ENCODE measurements at places on chromosomes 2 and 18.

- no peak for DNase-seq
These were observed 130.1 kb downstream of the LNPK start for GRCh38 chr2:175872005-175872348.

- DNase-seq = no peak
These were observed 24.4 kb downstream of the MPHOSPH10 start for GRCh38 chr2:71154798-71155197.

- DNase-seq = no peak
These were observed 257.9 kb downstream of the PTPRM start for GRCh38 chr18:7824970-7825369.

DNA sequence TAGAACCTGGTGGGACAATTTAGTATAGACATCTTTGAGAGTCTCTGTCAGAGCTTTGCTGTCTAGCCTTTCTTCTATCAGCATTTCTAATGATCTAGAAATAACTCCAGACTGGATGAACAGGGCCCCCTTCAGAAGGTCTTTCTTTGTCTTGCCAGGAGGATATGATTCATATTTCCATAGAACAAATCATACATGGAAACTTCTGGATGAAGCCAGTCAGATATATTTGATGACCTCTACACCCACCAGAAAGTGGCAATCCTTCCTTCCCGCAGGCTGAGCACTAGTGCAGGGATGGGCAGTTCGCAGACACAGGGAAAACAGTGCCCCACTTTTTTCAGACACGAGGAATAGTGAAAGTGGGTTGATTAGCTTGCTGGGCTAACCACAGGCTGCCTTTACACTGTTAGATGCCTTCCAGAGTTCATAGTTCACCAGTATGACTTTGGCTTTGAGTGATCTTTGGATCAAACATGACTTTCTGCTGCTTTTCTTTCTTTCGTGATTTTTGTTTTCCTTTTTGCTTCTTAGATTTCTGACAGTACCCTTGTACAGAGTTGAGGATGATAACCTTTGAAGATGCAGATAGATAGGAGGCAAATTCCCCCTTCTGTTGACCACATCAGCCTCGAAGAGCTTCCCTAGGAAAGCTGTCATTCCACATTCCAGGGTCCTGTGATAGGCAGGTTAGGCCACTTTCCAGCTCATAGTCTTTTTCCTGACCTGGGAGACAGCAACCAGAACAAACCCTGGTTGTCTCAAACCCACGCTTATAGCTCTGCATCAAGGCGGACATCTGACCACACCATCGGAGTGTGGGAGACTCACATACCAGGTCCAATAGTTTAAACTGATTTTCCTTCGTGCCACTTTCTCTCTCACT lies 237.0 kb downstream of the ZNF407 start:
- no peak for DNase-seq

- no peak for DNase-seq
These were observed 15.9 kb upstream of the SERPINB11 start for GRCh38 chr18:63686871-63687270.

- no peak for DNase-seq
These were observed 157.9 kb upstream of the TTC39C start for GRCh38 chr18:23856466-23857163.
